ENCODE measurements at places on chromosomes 5 and 9. TPM values are rescaled to one million over a fixed set of nuclear protein-coding genes. Genes with fewer than 3 reads are reported as not detected.

DNA sequence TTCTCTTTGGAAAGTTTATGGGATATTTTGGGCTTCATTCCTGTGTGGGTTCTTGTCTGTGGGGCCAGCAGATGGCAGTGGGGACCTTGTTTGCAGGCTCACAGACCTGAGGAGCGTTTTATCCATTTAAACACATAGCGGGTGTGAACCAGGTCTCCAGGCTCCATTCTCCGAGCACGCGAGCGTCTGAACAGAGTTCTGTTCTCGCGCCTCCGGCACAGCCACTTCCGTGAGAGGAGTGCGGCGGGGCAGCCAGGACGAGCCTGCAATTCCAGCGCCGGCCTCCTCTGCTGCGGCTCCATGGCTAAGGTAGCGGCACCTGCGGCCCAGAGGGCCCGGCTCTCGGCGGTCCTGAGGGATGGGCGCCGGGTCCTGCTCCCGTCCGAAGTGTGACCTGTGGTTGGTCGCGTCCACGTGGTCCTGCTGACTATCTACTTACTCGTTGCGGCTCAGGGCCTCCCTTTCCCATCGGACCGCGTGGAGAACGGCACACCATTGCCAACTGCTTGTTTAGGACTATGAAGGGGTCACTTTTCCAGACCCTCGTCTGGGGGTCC is 7.3 kb downstream of the NRARP start:
- peak; percentile 47 for DNase-seq

DNA sequence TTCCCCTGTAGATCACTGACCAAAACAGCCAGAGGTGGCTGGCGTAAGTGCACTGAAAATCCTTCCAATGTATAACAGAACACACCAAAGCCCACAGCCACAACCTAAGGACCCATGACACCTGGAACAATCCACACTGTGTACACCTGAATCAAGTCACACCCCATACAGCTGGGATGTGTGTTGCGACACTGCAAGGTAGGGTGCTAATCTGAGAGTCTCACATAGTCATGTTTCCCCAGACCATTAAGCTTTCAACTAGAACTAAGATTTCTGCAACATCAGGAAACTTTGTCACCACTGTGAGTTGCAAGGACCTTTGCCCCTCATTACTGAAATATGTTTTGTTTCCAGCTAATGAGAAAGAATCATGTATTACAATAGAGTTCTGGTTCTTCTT is 59.4 kb downstream of the MED27 start:
- no peak for DNase-seq

DNA sequence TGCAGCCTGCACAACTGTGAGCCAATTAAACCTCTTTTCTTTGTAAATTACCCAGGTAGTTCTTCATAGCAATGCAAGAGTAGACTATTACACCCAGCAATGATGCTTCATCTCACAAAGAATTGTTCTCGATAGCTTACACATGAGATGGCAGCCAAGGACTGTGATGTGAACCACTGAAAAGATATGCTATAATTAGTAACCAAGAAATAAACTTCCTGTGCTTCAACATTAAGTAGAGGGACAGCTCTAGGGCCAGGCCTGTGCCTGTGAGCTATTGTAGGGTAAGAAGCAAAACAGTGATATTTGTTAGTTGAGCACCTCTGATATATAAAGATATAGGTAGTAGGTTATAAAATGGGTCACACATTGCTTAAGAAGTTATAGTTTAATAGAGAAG is 41.8 kb upstream of the DPYSL3 start:
- no peak for DNase-seq

DNA sequence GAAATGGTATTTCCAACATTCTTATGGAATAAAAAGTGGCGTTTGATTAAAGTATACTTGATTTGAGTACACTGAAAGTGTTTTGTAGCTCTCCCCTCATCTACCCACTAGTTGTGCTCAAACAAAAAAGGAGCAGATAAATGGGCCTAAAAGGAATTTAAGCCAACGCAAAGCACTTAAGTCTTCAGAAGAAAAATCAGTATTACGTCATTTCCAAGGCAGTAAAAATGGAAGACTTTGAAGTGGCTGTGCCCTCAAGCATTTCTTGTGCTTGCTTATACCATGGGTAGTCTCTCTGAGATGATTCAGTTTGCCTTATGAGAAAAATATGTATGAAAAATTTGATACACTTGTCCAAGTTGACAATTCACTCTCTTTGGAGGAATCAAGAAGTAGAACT is 279.9 kb upstream of the CD180 start:
- DNase-seq = peak; percentile 76

The PCDHGA7 gene
- total RNA-seq = 5.5 TPM

The OR1N1 gene
- total RNA-seq = not detected

The ABCA1 gene
- 20.8 TPM for total RNA-seq

GRCh38 chr5:31648326-31648725 is 9.4 kb downstream of the PDZD2 start:
- DNase-seq = no peak

DNA sequence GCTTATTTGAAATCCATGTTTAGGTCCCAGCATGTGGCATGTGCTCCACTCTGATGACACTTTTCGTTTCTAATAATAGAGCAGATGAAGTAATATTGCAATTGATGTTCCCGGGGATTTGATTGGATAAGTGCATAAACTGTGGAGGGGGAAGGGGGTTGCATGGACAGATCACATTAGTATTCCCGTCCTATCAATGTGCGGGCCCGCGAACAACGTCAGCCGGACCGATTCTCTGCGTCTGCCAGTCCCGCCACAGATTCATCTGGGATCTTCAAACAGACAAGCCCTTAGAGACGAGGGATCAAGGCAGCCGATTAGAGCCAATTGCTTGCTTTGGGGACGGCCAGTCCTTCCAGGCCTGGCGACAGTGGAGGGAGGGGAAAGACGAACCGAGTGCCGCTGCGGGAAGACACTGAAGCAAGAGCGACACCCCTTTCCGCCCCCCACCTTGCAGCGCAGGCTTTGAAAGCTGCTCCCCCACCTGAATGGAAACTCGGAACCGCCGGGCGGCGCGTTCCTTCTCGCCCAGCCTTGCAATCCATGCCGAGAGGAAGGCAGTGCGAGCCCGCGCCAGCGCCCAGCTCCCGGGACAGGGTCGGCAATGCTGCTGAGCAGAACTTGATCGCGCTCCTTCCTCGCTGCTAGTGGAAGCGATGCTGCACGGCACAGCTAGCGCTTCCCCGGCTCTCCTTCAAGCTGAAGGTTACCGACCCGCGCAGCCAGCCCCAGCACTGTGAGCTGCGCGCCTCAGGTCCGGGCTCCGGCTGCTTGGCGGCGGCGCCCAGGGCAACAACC is at the start of gene RGS7BP:
TSS of gene RGS7BP (plus strand) at position 247 of the 798 bp plus-strand sequence. CDS start 610 bp downstream, outside the sequence.
- peak; percentile 0 for DNase-seq

The LHX3 gene
- not detected for total RNA-seq

DNA sequence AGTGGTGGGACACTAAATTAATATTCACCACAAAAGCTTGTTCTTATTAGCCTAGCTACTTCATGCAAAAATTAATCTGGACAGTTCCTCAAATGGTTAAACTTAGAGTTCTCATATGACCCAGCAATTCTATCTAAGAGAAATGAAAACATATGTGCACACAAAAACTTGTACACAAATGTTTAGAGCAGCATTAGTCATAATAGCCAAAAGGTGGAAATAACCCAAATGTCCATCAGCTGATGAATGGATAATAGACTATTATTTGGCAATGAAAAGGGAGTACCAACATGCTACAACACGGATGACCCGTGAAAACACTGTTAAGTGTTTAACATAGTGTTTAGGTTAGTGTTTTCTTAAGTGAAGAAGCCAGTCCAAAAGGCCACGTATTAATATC is 32.8 kb upstream of the TNIP1 start:
- no peak for DNase-seq

DNA sequence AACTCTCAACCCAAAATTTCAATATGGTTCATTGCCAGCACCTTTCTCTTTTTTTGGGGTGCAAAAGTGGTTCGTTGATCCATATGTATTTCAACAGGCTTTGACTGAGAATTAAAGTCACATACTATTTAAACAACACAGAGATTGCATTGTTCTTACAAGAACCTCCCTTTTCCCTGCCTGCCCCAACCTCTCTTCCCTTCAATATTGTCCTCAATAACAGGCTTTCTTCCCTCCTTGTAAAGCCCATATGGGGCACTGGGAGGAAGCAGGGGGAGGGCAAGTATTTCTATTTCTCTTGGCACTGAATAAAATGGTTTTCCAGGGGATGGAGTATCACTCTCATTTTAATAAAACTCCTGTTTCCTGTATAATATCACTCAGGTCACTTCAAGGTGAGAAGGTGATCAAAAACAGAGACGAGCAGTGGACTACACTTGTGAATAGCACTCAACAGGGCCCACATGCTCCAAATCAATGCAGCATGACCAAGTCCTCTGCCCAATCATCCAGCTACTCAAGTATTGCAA is 65.1 kb downstream of the EFNA5 start:
- DNase-seq = no peak

The PRPF4 gene
- 40.4 TPM for total RNA-seq

DNA sequence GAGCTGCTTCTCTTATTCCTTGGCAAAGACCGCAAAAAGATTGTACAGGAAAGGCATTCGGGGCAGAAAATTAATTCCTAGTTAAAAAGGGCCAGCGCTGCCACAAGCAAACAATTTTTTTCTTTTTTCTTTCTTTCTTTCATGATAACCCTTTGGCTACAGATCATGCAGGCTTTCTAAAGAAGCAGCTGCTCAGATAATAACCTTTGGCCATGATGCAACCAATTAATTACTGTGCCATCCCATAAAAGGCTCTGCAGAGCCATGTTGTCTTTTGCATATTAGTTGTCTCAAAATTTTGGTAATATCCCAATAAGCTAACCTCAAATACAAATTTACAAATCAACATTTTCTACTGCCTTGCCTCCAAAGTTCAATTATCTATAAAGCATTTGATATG is 758.4 kb upstream of the SEMA6A start:
- no peak for DNase-seq

GRCh38 chr5:4857761-4858160 is 282.4 kb upstream of the ADAMTS16 start:
- DNase-seq = peak; percentile 26

The ARRDC3 gene
- 64.2 TPM for total RNA-seq

GRCh38 chr5:97549496-97549895 is 366.4 kb upstream of the RIOK2 start:
- no peak for DNase-seq

The PAEP gene
- total RNA-seq = not detected

- no peak for DNase-seq
These were observed 38.8 kb upstream of the STARD4 start for GRCh38 chr5:111551161-111551560.

The ASS1 gene
- total RNA-seq = 247 TPM

DNA sequence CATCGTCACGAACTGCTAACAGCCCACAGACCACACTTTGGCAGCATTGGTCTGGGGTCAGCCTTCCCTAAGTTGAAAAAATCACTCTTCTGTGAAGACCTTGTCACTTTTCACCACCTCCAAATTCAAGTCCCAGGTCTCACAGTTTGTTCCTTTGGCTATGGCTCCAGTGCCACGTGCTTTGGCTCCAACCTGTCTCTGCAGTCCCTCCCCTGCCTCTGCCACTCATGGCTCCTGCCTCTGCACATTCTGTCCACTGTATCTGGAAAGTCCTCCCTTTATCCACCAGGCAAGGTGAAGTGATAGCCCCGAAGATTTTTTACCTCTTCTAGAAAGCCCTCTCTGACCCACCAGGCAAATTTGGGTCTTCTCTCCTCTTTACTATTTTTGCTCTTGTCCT is 5.3 kb downstream of the CKMT2 start:
- DNase-seq = no peak

- no peak for DNase-seq
These were observed 105.9 kb downstream of the DCP2 start for GRCh38 chr5:113082547-113082905.

GRCh38 chr5:57447658-57448057 is 35.0 kb downstream of the ACTBL2 start:
- no peak for DNase-seq

The SPATA31A6 gene
- total RNA-seq = not detected

GRCh38 chr5:135222171-135222681 is 176.8 kb downstream of the MACROH2A1 start:
- DNase-seq = no peak

DNA sequence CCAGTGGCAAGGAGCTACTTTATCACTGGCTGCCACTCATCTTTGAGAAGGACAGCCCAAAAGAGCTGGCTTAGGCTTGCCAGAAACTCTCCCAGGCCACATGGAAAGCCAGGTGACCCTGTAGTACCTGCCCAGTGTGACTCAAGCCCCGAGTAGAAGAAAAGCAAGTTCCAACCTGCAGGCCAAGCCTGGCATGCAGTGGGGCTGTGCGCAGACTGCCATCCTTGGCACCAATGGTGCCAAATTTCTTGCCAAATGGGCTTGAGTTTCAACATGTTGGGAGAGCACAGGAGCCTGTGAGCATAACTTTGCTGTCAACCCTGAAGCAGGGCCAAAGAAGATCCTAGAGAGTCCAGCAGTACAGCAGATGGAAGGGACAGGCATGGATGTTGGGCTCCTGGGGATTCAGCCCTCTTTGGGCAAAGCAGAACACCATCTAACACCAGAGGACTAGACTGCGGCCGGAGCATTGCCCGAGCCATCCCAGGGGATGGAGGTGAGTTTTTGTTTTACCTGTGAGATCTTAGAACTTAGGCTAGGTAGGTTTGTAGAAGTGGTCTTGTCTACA is 27.3 kb upstream of the SHB start:
- no peak for DNase-seq

GRCh38 chr5:51832934-51833470 is 449.8 kb downstream of the ISL1 start:
- no peak for DNase-seq

The RNF44 gene
- total RNA-seq = 1.6 TPM

GRCh38 chr5:149605998-149606724 is 24.9 kb downstream of the ARHGEF37 start:
- DNase-seq = peak; percentile 92

The ZMYND19 gene
- total RNA-seq = 16.3 TPM

DNA sequence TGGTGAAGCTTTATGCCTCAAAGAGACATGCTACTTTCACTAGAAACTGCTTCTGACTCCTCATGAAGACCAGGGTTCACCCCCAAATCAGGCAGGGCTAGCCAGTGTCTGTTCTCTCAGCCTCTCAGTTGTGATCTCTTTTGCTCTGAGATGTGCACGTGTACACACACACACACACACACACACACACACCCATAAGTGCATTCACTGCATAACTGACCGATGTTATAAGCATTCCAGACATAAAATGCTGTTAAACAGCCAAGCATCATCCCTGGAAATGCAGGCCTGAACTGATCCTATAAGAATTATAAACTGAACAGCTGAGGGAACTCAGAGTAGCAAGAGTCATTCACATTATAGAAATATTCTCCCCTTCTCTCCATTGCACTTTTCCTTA is 85.0 kb downstream of the FSTL4 start:
- no peak for DNase-seq

DNA sequence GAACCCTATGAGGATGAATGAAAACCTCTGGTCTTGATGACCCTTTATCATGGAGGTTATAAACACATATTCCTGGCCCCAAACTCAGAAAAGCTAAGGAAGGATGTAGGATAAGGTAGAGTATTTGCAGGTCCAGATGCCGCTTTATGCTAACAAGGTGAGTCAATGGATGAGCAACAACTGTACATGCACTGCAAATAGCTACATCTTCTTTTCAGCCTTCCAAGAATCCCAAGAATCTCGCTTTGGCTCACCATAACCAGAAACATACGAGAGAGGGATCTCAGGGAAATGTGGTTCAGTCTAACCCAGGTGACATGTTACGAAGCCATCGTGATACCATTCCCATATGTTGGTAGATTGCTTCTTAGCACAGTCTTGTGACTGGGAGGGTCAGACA is 152.3 kb upstream of the ANKH start:
- DNase-seq = peak; percentile 2

The SLIT3 gene
- total RNA-seq = 0.72 TPM

- no peak for DNase-seq
These were observed 81.2 kb upstream of the LMX1B start for GRCh38 chr9:126532489-126532888.

The SPTLC1 gene
- 73.2 TPM for total RNA-seq

- no peak for DNase-seq
These were observed 507.4 kb downstream of the KDM4C start for GRCh38 chr9:7265181-7265580.
